ENCODE measurements at places on chromosomes 5 and 9.

- no peak for DNase-seq
These were observed 594.3 kb upstream of the KLF4 start for GRCh38 chr9:108083796-108084352.

- no peak for DNase-seq
These were observed 160.9 kb upstream of the NR3C1 start for GRCh38 chr5:143564417-143564816.

GRCh38 chr9:16704116-16705110 lies 166.1 kb downstream of the BNC2 start:
- DNase-seq = no peak

GRCh38 chr5:55052383-55052931 lies 28.4 kb downstream of the GZMK start:
- no peak for DNase-seq

- no peak for DNase-seq
These were observed 15.0 kb downstream of the SIT1 start for GRCh38 chr9:35635730-35636129.

GRCh38 chr9:94882966-94883641 lies 156.6 kb downstream of the AOPEP start:
- no peak for DNase-seq

DNA sequence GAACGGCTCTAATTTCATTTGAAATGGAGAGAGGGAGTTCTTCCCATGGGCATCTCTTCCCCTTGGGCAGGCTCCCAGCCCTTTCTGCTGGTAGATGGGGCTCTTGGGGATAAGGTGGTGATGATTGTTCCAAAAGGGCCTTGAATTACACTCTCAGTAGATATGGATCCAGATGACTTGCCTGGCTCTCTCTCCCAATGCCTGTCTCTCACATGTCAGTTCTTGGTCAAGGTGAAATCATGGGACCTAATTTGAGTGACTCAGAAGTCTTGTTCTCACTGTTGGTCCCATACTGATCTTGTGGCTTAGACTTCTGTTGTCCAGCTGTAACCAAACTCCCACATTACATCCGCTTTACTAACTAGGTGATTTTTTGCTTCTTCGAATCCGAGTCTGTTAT lies 317.0 kb upstream of the RFX3 start:
- DNase-seq = no peak

GRCh38 chr5:1946122-1946677 lies 63.5 kb upstream of the IRX4 start:
- DNase-seq = no peak

DNA sequence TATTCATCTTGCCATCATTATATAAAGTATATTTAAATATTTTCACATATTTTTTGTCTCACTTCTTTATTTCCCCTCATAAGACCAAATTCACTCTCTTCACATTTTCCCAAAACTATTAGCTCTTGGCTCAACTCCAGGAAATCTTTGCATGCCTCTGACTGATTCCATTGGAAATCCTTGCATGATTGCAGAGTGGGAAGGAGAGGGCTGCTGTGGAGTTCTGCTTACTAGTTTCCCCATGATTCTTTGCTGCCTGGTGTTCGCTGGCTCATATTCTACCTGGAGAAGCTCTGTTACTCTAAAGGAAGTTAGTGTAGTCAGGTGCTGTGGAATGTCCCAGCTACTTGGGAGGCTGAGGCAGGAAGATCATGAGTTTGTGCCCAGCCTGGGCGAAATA lies 41.9 kb downstream of the LIX1 start:
- no peak for DNase-seq

DNA sequence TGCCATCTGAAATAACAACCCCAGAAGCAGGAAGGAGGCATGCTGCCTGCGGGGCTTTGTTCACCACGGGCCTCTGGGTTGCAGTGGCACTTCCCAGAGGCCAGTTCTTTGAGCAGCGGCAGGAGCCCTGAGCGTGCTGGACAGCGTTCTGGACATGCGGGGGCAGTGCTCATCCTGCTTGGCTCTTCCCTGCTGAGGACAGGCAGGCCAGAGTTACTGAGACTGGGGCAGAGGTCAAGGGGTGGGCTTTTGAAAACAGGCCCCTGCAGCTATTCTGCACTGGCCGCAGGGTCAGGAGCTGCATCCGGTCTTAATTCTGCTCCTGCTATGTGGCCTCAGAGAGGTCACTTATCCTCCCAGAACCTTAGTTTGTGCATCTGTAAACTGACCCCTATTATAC lies 258.6 kb downstream of the FSTL4 start:
- DNase-seq = no peak

DNA sequence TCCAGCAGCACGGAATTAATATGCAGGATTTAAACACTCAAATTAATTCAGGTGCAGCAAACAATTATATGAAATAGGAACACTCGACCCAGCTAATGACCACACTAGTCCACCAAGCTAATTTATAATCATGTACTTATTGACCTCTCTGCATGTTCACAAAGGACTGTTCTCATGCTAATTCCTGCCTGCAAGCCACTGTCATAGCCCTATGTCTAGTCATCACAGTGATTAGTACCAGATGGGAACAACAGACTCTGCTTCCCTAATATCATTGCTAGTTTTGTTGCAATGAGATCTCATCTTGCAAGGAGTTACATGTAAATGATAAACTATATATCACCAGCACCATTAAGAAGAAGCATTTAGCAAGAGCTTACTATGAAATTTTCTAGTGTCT lies 553.0 kb upstream of the GRAMD2B start:
- DNase-seq = no peak

DNA sequence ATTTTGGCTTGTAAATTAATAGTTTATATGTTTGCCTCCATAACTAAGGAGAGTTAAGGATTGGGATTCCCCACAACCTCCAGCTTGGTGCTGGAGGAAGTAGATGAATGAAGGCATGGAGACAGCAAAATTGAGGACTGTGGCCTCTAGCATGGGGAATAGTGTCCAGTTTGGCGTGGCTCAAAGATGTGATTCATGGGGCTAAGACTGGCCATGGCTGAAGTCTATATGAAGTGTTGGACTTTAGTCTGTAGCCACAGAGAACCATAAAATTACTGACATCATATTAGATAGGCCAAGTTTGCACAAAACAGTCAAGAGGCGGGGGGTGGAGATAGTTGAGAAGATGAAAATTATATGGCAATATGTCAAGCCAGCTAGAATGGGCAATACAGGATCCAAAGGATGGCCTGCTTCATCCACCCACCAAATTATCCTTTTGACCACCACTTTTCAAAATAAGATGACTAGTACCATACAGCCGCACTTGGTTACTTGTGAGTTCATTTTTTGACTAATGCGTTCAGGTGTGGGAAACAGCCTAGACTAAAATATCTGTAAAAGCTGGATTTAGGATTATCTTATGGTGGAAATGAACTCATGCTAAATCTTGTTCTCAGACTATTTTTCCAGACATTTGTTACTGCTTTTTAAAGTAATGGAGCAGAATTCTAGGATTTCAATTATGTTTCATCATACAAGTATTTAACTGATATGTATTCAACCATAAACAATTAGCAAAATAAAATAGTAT lies 40.2 kb downstream of the ZNF474 start:
- no peak for DNase-seq

GRCh38 chr5:9977070-9977469 lies 272.6 kb downstream of the ATPSCKMT start:
- DNase-seq = no peak

GRCh38 chr5:59540366-59540765 lies 353.2 kb downstream of the PDE4D start:
- DNase-seq = no peak

GRCh38 chr5:65801352-65801783 lies 79.4 kb downstream of the NLN start:
- no peak for DNase-seq
